Renal cortex interstitium (tissue), 15 donors: ENCODE measurements at places on chromosomes 13 and 19. TPM values are rescaled to one million over a fixed set of nuclear protein-coding genes. Genes with fewer than 3 reads are reported as not detected.

Gene TSSK6
- 0.59 TPM for polyA plus RNA-seq

Gene DPF1
- 1.2 TPM for polyA plus RNA-seq

Gene PLA2G4C
- polyA plus RNA-seq = 11.1 TPM

Gene IL11
- 1.5 TPM for polyA plus RNA-seq

Gene PRODH2
- 50.1 TPM for polyA plus RNA-seq

Gene HIF3A
- 67.3 TPM for polyA plus RNA-seq

Gene ZNF493
- 23.0 TPM for polyA plus RNA-seq

Gene KLK3
- 0.42 TPM for polyA plus RNA-seq

Gene ZNF575
- polyA plus RNA-seq = 2.3 TPM

Gene ZNF320
- 31.3 TPM for polyA plus RNA-seq

Gene GRIN3B
- polyA plus RNA-seq = 1.2 TPM

Gene SLC25A30
- 25.7 TPM for polyA plus RNA-seq

Gene ZNF433
- 17.9 TPM for polyA plus RNA-seq

Gene ZNF737
- 28.9 TPM for polyA plus RNA-seq

Gene ZNF8
- 7.6 TPM for polyA plus RNA-seq

Gene CABP5
- polyA plus RNA-seq = not detected

Gene METTL21C
- polyA plus RNA-seq = 0.22 TPM
